ENCODE measurements at places on chromosomes 5 and 9.

GRCh38 chr5:138754699-138755057 lies 1.5 kb downstream of the CTNNA1 start:
- no peak for DNase-seq

DNA sequence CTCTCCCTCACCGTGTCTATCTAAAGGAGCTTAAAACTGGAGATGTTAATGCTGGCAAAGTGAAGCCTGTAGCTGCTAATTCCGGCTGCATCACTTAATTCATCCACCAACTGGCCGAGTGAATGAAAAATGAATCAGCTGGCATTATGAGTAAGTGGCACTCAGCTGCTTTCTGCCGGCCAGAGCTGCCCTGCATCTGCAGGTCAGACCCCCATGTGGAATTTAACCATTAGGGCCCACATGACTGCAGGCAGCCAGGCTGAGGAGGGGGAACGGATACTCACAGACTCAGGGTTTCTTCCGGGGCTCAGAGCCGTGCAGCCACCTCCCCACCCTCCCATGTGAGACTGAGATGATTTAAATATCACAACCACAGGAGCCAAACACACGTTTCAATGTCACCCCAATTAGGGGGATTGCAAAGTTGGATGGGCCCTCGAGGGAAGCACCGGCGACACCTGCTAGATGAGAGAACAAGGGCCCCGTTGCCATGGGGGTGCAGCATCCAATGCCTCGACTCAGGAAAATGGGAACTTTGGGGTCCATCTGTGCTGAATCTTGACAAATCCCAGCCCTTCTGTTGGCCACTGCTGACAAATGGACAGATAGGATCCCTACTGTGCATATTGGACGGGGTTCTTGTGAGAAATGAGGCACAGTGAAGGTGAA lies 115.6 kb upstream of the ALDH1B1 start:
- peak; percentile 58 for DNase-seq

GRCh38 chr5:58410441-58410840 lies 49.4 kb downstream of the PLK2 start:
- no peak for DNase-seq

- peak; percentile 72 for DNase-seq
Observed at GRCh38 chr5:83608122-83608521, 112.5 kb downstream of the HAPLN1 start.

GRCh38 chr5:127892467-127893207 lies 189.4 kb downstream of the CCDC192 start:
- no peak for DNase-seq

DNA sequence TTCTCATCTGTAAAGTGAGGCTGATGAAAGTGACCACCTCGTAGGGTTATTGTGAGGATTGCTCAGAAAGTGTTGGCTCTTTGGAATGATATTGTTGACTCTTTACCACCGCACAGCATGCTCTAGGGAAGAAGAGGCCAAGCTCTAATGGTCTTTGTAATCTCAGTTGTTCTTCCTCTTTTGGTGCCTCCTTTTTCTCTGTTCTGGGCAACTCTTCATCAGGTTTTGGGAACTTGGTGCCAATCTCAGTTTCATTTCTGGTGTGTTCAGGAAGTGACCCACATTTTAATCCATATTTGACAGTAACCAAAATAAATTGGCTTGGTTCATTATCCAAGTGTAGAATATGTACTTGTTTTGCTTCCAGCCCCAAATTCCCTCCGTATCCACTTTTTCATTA lies 25.1 kb downstream of the ARHGAP26 start:
- DNase-seq, result no peak

DNA sequence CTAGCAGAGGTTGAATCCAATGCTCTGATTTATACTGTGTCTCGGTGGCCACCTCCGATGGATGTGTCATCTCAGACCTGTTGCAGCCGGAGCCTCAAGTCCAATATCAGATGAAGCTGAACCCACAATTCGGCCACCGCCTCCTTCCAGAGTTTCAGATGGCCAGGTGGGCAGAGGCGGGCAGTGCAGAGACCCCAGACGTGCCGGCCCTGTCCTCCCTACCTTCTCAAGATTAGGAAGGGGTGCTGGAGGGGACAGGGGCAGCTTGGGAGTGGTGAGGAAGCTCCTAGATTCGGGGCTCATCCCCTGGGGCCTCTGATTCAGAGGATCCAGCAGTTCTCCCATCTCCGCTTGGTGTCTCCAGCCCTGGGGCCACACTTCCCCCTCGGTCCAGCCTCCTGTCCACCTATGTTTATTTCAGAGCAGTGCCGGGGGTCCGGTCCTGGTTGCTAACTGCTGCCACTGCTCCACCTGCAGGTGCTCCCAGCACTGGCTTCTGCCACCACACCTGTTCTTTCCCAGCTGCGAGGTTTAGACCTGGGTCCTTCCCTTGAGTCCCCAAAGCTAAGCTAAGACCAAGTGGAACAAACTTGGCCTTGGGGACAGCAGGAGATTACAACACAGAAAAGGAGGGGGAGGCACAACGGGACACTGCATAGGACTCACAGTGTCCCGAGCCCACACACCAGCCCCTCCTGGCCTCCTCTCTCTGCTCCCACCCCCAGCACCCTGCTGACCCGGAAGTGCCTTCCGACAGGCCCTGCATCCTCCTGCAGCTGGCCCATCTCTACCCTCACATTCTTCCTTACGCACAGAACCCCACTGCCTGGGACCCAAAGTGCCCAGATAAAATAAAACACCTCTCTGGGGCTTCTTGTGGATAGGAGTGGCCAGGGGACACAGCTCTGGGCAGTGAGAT lies 81.6 kb downstream of the NTNG2 start:
- DNase-seq, result no peak

DNA sequence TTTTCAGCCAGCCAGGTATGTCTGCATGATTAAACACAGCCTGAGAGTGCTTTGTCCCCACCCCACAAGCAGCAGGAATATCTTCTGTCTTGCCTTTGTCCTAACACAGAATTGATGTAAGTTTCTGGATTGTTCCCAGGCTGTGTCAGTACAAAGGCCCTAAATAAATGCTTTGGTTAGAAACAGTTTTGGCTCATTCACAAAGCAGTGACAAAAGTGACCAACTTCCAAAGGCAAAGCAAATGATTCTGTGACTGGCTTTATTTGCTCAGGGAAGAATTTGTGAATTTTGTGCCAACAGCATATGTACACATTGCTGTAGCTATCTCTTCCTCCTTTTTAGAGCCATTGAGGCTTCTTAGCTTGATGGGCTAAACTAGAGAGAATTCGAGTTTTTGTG lies 133.7 kb downstream of the PLPPR1 start:
- DNase-seq, result peak; percentile 41

- no peak for DNase-seq
Observed at GRCh38 chr5:43891112-43891511, 288.1 kb downstream of the NNT start.

GRCh38 chr5:54722846-54723433 lies 205.4 kb downstream of the SNX18 start:
- DNase-seq, result no peak

- DNase-seq, result peak; percentile 88
Observed at GRCh38 chr5:83899326-83899970, 178.8 kb upstream of the HAPLN1 start.

DNA sequence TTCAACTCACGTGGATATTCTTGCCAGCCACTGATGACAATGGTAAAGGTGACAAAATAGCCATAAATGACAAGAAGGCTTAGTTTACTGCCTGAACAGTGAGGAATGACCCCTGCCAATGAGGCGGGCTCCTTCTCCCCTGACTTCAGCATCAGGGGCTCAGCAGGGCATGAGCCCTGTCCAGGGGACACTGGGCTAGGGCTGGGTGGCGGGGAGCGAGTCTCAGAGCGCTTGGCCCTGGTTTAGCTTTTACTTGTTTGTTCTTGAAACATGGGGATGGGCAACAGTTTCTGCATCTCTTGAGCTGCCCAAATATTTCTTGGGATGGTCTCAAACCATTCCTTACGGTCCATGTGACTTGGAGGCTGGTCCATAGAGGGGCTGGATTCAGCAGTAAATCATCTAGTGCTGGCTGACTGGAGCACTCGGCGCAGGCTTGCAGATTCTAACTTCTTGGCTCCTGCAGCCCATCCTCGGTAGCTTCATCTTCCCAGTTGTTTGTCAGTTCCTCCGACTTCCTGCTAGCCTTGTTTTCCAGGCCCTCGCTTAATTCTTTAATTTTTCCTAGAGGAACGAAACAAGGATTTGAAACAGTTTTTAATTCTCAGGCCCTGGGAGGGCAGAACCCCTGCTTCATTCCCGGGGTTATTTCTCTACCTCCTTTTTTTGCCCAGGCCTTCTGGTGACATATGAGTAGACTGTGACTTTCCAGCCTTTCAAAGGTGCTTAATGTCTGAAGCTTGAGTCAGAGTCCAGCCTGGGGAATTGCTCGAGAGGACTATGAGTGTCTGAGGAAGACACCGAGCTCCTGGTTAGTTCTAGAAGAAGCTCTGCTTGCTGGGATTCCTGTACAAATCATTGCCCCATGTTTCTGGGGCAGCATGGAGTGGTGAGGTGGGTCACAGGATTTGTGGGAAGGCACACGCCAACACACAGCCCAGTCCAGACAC lies 4.5 kb upstream of the HMCN2 start:
- no peak for DNase-seq

GRCh38 chr5:962386-962785 lies 46.2 kb upstream of the NKD2 start:
- no peak for DNase-seq

DNA sequence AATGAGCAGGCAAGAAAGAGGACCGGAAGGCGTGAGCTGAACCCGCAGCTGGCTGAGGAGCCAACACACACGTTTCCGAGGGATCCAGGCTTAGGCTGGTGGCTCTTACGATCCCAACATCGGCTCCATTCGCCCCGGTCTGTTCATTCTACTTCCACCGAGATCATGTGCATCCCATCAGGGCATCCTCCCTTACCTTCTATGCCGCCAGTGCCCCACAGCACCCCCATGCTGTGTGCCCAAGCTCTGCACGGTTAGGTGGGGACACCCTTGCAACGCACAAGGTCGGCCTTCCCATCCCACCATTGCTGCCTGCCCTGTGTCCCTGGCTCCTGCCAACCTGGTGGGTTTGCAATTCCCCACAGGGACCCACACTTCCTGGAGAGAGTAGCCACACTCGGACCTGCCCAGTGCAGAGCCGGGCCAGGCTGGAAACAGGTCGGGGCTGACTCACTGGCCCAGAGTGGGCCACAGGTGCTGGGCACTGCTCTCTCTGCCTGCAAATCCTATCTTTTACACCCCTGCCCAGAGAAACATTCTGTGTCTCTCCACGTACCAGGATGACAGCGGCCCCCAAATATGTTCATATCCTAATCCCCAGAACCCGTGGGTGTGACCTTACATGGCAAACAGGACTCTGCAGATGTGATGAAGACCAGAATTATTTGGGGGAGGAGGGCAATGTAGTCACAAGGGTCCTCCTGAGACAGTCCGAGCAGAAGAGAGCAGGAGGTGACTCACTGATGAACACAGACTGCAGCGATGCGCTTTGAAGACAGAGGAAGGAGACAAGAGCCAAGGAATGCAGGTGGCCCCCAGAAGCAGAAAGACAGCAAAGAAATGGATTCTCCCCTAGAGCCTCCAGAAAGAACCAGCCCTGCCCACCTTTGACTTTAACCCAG lies 182.2 kb downstream of the AUH start:
- no peak for DNase-seq

DNA sequence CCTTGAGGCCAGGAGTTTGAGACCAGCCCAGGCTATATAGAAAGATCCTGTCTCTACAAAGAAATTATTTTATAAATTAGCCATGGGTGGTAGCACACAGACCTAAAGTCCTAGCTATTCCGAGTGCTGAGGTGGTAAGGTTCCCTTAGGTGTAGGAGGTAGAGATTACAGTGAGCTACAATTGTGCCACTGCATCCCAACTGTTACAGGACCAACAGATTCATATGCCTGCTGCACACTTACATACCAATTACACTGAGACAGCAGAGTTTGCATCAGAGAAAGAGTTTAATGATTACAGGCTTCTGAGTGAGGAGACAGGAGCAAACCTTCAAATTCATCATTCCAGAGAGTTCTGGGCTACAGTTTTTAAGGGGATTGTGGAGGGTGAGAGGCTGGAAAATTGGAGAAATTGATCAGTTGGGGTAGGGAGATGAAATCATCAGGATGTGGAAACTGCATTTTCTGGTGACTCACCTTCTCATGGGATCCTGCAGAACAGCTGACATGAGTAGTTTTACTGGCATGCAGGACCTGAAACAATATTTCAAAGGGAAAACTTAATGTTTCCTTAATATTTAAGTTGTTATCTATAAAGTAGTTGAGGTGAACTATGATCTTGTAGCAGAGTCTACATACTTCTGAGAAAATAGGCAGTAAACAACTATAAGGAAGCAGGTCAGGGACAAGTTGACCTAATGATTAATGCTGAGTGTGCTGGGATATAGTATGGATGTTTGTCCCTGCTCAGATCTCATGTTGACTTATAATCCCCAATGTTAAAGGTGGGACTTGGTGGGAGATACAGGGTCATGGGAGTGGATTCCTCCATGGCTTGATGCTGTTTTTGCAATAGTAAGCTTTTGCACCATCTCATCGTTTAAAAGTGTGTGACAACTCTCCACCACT lies 54.7 kb downstream of the ANXA2R start:
- no peak for DNase-seq

DNA sequence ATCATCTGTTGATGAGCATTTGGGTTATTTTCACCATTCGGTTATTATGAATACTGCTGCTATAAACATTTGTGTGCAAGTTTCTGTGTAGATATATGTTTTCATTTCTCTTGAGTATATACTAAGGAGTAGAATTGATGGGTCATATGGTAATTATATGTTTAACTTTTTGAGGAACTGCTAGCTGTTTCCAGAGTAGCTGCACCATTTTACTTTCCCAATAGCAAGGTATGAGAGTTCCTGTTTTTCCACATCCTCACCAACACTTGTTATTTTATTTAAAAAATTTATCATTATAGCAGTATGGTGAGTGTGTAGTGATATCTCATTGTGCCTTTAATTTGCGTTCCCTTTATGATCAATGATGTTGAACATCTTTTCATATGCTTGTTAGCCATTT lies 29.2 kb downstream of the CD14 start:
- no peak for DNase-seq

Data from brain (organoid and tissue), 16 donors.